ENCODE measurements at places on chromosomes 3 and 15.

- DNase-seq: no peak
These were observed 28.8 kb downstream of the HOMER2 start for GRCh38 chr15:82923744-82924143.

DNA sequence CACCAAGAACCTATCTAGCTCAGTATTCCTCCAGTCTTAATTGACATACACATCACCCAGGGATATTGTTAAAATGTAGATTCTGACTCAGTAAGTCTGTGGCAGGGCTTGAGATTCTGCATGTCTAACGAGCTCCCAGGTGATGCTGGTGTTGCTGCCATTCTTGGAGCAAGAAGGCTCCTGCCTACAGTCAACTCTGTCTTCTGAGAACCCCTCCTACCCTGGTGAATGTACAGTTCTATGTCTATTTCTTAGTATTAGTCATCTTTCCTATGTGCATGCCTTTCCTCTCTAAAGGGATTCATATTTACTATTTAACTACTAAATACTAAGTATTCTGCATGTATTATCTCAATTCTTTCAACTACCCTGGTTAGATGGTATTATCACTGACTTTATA lies 268.7 kb downstream of the EDEM1 start:
- DNase-seq: no peak

GRCh38 chr15:45458746-45459403 lies 63.7 kb downstream of the SLC30A4 start:
- peak; percentile 60 for DNase-seq

- no peak for DNase-seq
These were observed 135.4 kb downstream of the PDE8A start for GRCh38 chr15:85116925-85117646.

GRCh38 chr15:39183164-39183881 lies 397.6 kb upstream of the THBS1 start:
- DNase-seq: no peak

GRCh38 chr3:117622171-117622841 lies 912.7 kb downstream of the TUSC7 start:
- no peak for DNase-seq

DNA sequence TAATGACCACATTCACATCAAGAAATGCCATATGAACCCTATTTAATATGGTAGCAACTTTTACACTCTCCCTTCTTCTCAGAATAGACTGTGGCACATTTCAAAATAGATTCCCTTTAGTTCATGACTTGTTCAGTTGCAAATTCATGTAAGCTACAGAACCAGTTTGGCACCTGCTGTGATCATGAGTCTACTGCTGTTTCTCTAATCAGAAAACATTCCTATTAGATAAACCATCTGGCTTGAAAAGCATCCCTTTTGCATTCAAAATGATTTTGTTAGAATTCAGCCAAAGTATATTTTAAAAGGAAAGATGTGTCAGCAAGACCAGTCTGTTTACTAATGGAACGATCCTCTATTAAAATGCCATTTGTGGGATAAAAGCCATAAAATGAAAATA lies 304.4 kb downstream of the BCHE start:
- no peak for DNase-seq

DNA sequence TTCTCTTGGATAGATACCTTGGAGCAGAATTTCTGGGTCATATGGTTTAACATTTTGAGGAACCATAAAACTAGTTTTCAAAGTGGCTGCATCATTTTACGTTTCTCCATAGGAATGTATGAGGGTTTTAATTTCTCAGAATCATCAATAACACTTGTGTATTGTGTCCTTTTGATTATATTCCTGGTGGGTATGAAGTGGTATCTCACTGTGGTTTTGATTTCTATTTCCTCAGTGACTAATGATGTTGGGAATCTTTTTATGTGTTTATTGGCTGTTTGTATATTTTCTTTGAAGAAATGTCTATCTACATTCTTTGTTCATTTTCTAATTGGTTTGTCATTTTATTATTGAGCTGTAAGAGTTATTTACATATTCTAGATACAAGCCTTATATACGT lies 28.8 kb downstream of the CDIN1 start:
- DNase-seq: no peak

GRCh38 chr3:68007621-68008226 lies 353.3 kb upstream of the SUCLG2 start:
- peak; percentile 1 for DNase-seq

DNA sequence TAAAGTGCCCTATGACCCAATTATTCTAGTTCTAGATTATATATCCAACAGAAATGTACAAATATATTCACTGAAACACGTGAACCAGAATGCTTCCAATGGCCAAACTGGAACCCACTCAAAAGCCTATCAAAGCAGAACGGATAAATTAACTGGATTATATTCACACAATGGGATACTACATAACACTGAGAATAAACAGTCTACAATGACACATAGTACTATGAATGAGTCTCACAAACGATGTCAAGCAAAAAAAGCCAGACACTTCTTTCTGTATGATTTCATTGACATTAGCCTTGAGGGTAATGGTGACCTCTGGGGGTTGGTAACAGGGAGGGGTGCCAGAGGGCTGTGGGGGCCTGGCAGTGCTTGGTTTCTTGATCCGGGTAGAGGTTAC lies 50.9 kb upstream of the HACD2 start:
- no peak for DNase-seq

GRCh38 chr3:144771381-144771870 lies 799.8 kb downstream of the DIPK2A start:
- DNase-seq: no peak

DNA sequence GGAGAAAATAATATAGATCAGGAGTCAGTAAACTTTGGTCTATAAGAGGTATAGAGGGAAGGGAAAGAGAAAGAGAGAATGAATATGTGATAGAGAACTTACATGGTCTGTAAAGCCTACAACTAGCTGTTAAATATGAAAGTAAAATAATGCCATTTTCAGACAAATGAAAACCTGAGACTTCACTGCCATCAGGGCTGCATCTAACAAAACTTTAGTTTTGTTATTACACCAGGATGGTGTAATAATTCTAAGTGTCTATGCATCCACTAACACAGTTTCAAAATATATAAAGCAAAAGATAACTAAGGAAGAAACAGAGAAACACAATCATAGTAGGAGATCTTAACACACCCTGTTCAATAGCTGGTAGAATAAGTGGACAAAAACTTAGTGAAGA lies 217.7 kb downstream of the KLF13 start:
- no peak for DNase-seq

GRCh38 chr3:114285648-114286230 lies 8.1 kb upstream of the TIGIT start:
- DNase-seq: no peak

DNA sequence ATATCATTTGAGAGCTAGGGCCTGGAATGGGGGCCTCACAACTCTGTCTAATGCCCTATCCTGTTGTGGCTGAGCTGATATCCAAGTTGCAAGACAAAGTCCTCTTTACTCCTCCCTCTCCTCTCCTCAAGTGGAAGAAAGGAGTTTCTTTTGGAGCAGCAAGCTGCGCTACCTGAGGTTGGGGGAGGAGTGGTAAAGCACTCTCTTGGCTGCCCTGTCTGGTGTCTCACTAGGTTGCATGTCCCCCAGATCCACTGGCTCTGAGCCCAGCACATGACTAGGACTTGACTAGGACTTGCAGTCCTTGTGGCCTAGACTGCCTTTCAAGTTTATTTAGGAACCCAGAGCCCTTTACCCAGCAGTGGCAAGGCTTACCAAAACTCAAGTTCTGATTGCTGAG lies 141.1 kb upstream of the SETMAR start:
- DNase-seq: no peak

GRCh38 chr15:63663906-63664305 lies 66.7 kb downstream of the FBXL22 start:
- no peak for DNase-seq
